ENCODE measurements at places on chromosomes 3 and 15.

- peak; percentile 49 for DNase-seq
Observed at GRCh38 chr15:89196994-89197393, 24.4 kb downstream of the RLBP1 start.

DNA sequence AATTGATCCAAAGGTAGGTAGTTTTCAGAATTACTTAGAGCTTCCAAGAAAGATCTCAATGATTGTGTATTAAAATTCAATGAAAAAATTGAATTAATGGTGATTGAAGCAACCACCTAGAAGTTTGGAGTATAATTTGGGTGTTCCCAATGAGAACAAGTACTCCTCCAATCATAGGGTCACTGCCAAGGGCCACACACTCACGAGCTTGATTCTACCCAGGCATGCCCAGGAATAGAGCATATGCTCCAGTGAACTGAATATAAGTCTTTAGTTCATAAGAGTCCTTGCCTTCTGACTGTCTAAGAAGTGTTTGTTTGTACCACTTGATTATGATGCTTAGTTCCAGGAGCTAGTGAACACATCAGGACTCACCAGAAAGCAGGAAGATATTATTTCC lies 133.9 kb downstream of the CPNE4 start:
- no peak for DNase-seq

GRCh38 chr15:72227192-72227586 lies 3.8 kb downstream of the PKM start:
- peak; percentile 61 for DNase-seq

DNA sequence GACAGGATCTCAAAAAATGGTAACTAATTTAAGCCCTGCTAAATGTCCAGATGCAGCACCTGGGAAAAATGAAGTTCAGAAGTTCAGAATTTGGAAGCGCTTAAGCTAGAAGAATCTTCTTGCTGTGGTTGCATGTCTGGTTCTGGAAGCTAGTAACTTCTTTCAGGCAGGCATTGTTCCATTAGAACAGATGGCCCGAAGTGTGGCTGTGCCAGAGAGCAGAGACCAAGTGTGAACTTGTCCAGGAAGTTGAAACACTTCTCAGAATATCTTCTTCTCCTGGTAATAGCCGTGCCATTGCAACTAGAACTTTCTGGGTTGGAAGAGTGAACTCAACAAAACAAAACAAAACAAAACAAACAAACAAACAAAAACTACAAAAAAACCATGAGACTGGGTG lies 80.0 kb downstream of the MITF start:
- DNase-seq, result no peak

DNA sequence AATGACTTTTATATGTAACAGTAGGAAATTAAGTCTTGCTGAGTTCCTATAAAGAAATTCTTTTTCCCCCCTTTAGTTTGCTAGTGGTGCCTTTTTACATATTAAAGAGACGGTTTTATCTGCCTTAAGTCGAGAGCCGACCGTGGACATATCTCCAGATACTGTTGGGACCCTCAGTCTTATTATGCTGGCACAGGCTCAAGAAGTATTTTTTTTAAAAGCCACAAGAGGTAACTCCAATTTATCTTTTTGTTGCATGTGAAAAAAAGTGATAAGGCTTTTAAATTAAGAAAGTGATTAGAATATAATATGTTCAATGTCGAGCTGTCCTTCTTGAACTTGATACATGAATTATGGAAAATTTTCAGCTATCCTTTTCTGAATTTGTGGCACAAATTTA lies 26.7 kb downstream of the PDCD6IP start:
- DNase-seq, result no peak

DNA sequence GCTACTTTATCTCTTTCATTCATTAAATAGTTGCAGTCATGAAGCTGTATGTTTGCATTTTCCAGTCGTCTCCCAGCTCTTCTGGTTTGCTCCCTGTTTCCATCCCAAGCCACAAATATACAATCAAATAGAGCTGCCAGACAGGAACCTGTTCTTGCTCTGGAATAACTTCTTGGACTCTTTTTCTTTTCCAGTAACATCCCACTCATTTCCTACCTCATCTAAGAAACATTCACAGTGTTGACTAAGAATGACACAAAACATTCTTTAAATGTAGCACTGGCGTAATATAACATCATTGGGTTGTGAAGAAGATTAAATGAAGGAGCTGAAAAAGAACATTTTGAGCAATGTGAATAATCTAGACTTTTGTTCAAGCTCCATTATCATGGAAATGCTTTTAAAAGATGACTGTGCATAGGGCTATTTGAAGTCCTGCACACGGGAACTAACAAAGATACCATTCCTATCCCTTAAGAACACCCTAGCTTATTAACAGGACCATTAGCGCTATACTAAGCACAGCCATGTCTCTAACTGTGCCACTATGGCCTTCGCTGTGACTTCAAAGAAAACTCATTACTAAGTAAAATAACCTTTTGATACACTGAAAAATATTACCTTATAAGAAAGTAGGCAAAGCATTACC lies 574.0 kb downstream of the NAALADL2 start:
- DNase-seq, result no peak
